ENCODE measurements at places on chromosomes 3 and 15. TPM values are rescaled to one million over a fixed set of nuclear protein-coding genes. Genes with fewer than 3 reads are reported as not detected.

Gene TMEM40
- 2.6 TPM for total RNA-seq

Gene CCDC54
- not detected for total RNA-seq

GRCh38 chr3:143786219-143787191, 61.8 kb downstream of the SLC9A9 start:
- DNase-seq: peak; percentile 36

Gene SYNPR
- not detected for total RNA-seq

DNA sequence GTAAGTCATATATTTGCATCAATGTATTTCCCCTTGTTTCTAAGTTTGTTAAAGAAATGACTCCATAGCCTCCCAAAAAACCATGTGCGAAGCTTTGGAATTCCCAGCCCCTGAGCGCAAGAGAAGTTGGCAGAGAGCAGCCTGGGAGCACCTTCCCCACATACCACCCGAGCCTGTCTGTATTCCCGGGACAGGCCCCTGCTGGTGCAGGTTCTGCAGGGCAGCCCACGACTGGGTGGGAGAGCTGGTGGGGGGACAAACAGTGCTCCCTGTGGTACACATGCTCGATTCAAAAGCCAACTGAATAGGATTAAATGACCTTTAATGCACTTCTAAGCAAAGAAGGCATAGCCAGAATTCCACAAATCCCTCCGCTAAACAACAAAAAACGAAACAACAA, 74.6 kb upstream of the SNRPA1 start:
- no peak for DNase-seq

GRCh38 chr3:175150812-175151401, 291.8 kb downstream of the NAALADL2 start:
- no peak for DNase-seq

GRCh38 chr3:185789134-185789533, 35.7 kb downstream of the IGF2BP2 start:
- no peak for DNase-seq

GRCh38 chr15:31453558-31454318, 127.1 kb downstream of the KLF13 start:
- DNase-seq: no peak

- DNase-seq: no peak
Observed at GRCh38 chr3:100899440-100900091, 93.7 kb downstream of the ABI3BP start.

GRCh38 chr3:151544164-151544548, 83.3 kb upstream of the IGSF10 start:
- DNase-seq: no peak

DNA sequence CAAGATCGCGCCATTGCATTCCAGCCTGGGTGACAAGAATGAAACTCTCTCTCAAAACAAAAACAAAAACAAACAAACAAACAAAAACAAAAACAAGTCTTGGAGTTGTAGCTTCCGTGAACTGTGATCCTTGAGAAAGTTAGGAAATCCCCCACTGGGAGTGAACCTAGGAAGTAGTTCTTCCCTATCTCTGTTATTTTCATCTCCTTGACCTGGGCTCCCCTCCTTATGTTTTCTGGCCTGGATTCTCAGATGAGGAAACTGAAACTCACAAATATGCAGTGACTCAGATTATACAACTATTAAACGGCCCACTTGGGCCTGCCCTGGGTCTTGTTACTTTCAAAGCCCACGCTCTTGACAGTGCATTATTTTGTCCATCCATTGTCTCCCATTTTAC, 29.7 kb downstream of the SAXO2 start:
- no peak for DNase-seq

DNA sequence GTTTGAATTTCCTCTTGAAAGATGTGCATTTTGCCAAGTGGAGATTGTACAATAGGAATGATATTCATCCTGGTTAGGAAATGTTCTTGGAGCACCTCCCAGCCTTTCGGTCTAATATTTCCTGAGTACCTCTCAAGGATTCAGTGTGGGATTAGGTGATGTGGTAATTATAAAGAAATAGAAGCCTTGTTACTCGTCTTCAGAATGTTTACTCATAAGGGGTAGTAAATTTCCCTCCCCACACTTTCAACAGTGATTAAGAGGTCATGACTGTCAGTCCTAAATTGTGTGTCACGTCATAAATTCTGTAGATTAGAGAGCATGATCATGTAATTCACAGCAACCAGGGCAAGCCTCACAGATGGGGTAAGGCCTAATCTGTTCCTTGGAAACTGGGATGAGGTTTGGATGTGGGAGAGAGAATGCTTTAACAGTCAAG, 633.1 kb upstream of the TBL1XR1 start:
- DNase-seq: no peak

Gene CHRD
- 3.7 TPM for total RNA-seq

GRCh38 chr15:81133782-81134461, at the start of gene CFAP161:
Gene CFAP161, plus strand, starts transcription at chr15:81134270. Its CDS starts 60 bp downstream, at chr15:81134330.
- DNase-seq: peak; percentile 84

Gene DPP8
- total RNA-seq: 32.3 TPM

- DNase-seq: no peak
Observed at GRCh38 chr15:38554354-38554753, 10.3 kb downstream of the RASGRP1 start.

Gene DCP1A
- total RNA-seq: 24.1 TPM

- DNase-seq: peak; percentile 20
Observed at GRCh38 chr15:63156755-63157117, 541 bp downstream of the RPS27L start.

GRCh38 chr3:45547764-45548680, 46.5 kb upstream of the LIMD1 start:
- peak; percentile 57 for DNase-seq

Gene PP2D1
- total RNA-seq: not detected

Gene MAP6D1
- total RNA-seq: 0.94 TPM

Gene ABTB1
- total RNA-seq: 47.9 TPM

- no peak for DNase-seq
Observed at GRCh38 chr3:180335050-180335449, 266.9 kb upstream of the TTC14 start.

DNA sequence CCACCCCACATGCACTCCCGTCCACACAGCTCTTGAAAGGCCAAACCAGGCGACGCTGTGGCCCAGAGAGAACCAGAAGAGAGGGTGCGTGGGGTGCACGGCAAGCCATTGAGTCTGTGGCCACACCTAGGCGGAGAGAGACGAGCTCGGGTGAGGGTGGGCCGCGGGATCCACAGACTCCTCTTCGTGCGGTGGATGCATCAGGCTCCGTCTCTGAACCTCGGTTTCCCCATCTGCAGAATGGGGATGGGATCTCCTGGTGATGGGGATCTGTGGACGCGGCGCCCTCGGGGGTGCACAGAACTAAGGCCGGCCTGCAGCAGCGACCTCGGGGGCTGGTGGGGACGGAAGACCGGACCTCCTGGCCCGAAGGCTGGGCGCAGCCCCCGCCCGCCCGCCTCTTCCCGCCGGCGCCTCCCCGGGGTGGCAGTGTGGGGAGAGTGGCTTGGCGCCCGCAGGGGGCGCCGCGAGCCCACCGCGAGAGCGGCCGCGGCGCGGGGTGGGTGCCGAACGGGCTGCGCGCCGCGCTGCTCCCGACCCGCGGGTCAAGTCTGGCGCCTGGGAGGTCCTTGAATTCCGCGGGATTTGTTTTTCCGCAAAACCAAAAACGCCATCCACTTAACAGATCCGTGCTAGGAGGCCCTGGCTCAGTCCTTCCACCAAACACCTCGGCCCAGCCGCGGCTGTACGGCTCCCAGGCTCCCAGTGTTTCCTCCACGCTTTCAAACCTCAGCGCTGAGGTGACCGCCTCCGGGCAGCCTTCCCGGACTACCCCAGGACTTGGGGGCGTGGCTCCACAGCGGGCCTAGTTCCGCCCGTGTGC, 13.2 kb upstream of the ADPGK start:
- DNase-seq: peak; percentile 26

GRCh38 chr3:143998266-143998665, 26.6 kb downstream of the DIPK2A start:
- no peak for DNase-seq

Gene BNC1
- 0.12 TPM for total RNA-seq

DNA sequence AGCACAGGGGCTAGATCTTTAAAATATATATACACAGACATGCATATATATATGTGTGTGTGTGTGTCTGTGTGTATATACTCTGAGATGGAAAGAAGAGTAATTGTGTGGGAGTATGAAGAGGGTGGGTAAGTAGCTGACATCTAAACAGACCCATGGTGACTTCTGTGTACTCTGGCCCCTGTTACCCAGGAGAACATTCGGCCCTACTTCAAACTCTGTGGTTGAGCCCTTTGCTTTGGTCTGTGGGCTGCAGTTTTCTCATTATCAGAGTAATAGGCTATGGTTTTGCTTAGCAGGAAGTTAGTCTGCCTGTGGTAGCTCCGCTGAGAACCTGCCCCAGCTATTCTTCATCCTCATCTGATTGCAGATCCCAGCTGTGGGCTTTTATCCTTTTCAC, 141.4 kb downstream of the RBPMS2 start:
- DNase-seq: no peak

Gene SCAANT1
- not detected for total RNA-seq

DNA sequence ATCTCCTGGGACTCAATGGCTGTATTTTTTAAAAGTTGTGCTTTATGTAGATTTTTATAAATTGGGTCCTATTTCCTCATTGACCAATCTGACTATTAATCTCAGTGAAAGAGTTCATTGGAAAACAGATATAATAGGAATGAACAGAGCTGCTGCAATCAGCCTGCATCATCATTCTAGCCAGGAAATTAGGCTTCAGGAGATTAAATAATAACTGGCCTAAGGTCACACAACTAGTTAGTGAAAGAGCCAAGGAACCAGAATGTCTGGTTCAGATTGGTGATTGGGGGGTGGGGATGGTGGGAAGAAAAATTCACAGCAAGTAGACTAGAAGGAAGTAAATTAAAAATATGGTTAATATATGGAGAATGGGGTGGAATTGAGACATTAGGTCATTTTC, 180.9 kb upstream of the ROPN1 start:
- no peak for DNase-seq

Gene TNK2
- total RNA-seq: 47.3 TPM

Gene GATM
- 97.8 TPM for total RNA-seq

DNA sequence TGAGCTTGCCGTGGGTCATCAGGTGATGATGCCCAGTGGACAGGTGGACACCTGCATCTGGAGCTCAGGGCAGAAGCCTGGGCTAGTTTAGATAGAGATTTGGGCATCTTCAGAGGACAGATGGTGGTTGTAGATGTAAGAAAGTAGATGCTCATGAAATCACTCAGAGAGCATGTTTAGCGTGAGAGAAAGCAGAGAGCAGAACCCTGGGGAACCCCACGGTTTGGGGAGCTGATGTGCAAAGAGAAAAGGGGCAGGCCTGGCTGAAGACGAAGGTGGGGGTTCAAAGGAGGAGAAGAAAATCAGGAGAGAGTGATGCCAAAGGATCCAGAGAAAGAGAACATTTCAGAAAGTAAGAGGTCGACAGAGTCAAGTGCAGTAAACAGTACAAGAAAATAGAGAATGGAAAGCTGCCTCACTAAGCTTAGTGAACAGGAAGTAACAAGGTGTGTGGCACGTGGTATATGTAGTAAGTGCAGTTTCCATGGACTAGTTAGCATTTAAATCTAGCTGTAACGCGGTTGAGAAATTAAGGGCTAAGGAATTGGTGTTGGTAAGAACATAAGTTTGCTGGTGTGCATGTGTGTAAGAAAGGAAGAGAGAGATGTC, 13.5 kb downstream of the TIGIT start:
- DNase-seq: no peak

DNA sequence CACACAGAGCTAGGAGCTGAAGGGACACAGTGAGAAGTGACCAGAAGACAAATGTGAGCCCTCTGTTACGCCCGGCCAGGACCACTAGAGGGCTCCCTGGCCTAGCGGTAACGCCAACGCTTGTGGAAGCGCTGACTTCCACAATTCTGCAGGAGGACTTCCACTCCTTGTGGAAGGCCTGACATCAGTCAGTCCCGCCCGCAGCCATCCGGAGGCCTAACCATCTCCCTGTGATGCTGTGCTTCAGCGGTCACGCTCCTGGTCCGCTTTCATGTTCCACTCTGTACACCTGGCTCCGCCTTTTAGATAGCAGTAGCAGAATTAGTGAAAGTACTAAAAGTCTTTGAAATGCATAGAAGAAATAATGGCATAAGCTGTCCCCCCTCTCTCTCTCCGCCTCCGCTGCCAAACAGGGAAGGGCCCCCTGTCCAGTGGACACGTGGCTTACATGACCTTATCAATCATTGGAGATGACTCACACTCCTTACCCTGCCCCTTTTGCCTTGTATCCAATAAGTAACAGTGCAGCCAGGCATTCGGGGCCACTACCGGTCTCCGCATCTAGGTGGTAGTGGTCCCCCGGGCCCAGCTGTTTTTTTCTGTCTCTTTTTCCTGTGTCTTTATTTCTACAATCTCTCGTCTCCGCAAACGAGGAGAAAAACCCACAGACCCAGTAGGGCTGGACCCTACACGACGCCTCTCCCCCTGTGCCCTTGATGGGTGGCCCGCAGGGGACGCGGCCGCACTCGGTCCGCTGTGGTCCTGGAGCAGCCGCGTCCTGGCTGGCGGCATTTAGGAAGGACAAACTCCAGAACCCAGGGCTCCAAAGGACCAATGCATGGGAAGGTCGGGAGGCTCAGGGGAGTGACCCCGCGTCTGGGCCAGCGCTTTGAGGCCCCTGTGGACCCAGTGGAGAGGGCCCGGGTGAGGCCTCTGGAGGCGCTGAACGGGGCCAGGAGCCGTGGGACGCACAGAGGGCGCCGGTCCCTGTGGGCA, 27.0 kb upstream of the RPL32 start:
- DNase-seq: peak; percentile 85

GRCh38 chr3:4047366-4047765, 248.1 kb downstream of the LRRN1 start:
- DNase-seq: no peak

GRCh38 chr3:155404486-155404885, 111.0 kb upstream of the STRIT1 start:
- DNase-seq: no peak

DNA sequence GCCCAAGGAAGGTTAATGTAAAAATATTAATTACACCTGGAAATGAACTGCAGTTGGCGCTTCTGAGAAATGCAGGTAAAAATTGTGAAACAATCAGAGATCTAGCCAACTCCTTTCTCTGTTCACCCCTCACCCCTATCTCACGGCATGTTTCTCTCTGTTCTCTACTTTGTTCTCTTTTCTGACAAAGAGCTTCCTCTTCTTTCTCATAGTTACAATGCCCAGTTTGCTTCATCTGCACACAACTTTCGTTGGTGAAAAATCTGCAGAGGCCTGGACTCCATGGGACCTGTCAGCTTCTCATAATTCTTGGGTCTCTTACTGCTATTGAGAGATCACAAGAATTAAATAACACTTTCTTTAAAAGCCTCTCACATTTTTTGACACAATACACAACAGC, 212.9 kb upstream of the LRRN1 start:
- no peak for DNase-seq

Gene CCDC39
- not detected for total RNA-seq

DNA sequence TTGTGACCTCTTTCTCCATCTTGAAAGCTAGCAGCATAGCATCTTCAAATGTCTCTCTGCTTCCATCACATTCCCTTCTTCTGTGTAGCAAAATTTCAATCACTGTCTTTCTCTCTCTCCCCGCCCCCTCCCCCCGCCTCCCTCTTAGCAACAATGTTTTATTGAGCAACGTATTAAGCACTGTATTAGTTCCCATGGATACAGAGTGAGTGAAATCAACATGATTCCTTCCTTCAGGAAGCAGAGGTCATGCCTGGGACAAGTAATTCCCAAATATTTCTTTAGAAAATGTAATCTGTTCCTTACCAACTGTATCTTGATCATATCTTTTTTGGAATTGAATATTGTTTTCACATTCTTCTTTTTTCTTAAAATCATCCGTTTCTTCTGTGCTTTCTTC, 373.7 kb upstream of the NECTIN3 start:
- no peak for DNase-seq
